ENCODE measurements at places on chromosomes 16 and 17.
A peak's percentile ranks its signal among the peaks of the same experiment; 100 is the strongest.

- DNase-seq, result no peak
Measured at GRCh38 chr17:11637796-11638195, 39.5 kb downstream of the DNAH9 start.

DNA sequence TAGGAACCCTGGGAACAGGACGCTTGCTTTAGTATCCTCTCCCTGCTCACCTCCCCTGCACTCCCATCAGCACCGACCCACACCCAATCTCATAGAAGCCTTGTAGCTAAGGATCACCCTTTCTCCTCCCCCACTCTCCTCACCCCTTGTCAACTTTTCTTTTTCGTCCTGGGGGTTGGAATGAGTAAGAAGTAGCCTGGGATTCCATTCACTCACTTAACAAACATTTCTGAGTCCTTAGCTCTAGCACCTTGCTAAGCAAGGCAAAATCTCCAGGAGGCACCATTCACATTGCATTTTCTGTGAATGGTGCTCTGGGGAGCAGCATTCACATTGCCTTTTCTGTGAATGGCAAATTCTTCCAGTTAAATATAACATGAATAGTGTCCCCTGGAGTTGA lies 1.1 kb upstream of the PGAP3 start:
- DNase-seq, result no peak

GRCh38 chr17:309361-309888 lies 43.2 kb downstream of the RPH3AL start:
- DNase-seq, result no peak

- no peak for DNase-seq
Measured at GRCh38 chr17:17603895-17604225, 12.4 kb upstream of the PEMT start.

DNA sequence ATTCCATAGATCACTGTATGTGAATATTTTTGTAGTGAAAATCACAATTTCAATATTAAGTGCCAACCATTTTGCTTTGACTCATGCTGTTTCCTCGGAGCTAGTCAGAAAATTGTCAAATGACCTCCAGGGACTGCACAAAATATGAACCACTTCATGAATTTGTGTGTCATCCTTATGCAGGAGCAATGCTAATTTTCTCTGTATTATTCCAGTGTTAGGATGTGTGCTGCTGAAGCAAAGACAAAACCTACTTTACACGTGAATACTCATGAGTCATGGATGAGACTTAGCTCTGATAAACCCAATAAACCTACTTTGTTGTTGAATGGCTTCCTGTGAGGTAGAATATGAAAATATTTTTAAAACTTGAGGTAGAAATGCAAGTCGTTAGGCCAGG lies 65.2 kb downstream of the SHCBP1 start:
- DNase-seq, result no peak

GRCh38 chr16:82967424-82967823 lies 340.7 kb downstream of the CDH13 start:
- DNase-seq, result no peak

- DNase-seq, result no peak
Measured at GRCh38 chr17:17718251-17718650, 37.0 kb downstream of the RAI1 start.

- no peak for DNase-seq
Measured at GRCh38 chr17:61561354-61561753, 29.7 kb downstream of the NACA2 start.

- DNase-seq, result no peak
Measured at GRCh38 chr17:1713878-1714426, 3.8 kb upstream of the TLCD2 start.

DNA sequence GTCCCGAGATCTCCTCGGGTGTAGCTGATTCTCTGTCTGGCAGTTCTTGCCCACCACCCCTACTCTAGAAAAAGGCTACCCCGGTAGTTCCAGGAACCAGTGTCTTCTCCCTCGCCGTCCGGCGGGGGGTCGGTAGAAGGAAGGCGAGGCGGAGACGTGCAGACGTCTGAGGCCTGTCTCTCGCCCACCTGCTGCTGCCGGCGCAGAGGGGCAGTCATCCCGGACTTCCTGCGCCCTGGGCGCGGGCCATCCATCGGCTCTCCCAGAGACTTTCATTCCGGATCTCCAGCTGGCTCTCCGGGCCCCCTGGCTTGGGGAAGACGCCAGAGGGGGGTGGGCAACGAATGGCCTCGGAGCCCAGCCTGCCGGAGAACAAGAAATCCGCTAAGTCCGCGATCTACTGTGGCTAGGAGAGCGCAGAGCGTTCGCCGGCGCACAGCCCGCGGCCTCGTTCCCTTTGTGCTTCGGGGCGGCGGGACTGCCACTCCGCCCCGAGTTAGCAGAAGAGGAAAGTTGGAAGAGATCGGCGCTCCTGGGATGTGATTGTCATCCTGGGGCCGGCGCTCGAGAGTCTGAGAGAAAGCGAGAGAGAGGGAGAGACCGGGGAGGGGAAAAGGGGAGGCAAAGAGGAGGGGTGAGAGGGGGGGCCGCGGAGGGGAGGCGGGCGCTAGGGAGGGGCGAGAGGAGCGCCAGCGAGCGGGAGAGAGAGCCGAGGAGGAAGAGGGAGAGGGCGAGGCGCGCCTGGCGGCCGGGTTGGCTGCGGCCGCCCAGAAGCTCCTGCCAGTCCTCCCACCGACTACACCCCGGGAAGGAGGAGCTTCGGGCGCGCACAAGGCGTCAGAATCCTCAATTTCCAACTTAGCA lies at the start of gene IRX5:
Gene IRX5, plus strand, starts transcription at position 861 of the 864 bp plus-strand sequence. CDS start 334 bp downstream, outside the sequence.
- DNase-seq, result peak; percentile 36

- DNase-seq, result peak; percentile 20
Measured at GRCh38 chr16:1048442-1049112, 24.0 kb upstream of the SSTR5 start.

DNA sequence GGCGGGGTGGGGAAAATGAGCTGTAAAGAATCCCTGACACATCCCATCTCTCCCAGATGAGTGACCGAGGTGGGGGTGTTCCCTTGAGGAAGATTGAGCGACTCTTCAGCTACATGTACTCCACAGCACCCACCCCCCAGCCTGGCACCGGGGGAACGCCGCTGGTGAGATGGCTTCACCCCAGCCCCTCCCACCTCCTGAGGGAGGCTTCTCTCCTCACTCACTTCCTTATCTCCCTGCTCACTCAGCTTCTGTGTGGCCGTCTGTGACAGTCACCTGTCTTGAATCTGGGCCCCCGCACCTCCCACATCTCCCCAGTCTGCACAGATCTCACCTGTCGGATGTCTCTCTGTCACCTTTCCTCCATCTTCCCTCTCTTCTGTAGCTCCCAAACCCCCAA lies 13.4 kb downstream of the PDK2 start:
- no peak for DNase-seq

DNA sequence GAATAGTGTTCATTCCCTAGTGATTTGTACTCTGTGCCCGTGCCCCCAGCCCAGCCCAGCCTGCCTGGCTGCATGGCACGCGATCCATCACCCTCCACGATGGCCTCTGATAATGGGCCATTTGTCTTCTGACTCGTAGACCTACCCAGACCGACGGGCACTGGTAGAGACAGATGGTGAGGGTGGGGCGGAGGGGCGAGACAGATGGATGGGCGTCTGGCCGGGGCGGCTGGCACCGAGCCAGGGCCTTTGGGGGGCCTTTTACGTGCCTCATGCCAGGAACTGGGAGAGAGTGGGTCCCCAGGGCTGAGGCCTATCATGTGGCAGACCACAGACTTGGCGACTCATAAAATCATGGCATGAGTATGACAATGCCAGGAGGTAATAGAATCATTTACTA lies 25.4 kb downstream of the CRHR1 start:
- no peak for DNase-seq

DNA sequence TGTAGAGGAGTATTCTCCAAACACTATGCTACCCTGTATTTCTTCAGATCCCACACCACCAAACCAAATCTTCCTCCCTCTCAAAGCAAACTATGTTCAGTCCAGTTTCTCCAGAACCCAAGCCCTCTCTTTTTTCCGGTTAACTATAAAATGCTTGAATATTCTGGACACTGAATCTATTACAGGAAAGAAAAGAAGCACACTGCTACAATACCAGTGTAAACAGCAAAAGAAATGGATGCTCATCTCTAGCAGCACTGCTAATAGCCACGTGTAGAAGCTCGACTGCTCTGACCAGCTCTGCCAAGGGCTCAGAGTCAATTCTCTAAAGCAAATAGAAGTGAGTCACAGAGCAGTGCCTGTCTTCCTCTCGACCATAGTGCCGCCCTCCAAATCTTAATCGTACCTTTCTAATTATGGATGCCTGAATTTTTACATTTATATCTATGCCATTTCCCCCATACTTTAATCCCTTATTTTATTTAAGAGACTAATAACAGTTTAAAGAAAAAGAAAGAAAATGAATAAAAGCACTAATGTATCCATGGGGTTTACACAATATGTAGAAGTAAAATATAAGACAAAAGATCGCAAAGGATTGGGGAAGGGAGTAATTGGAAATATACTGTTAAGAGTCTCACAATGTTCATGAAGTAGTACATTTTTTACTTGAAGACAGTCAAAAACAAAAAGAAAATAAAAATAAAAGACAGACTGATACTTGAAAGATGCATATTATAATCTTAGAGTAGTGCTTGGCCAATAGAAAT lies 154.5 kb downstream of the PARN start:
- DNase-seq, result no peak

DNA sequence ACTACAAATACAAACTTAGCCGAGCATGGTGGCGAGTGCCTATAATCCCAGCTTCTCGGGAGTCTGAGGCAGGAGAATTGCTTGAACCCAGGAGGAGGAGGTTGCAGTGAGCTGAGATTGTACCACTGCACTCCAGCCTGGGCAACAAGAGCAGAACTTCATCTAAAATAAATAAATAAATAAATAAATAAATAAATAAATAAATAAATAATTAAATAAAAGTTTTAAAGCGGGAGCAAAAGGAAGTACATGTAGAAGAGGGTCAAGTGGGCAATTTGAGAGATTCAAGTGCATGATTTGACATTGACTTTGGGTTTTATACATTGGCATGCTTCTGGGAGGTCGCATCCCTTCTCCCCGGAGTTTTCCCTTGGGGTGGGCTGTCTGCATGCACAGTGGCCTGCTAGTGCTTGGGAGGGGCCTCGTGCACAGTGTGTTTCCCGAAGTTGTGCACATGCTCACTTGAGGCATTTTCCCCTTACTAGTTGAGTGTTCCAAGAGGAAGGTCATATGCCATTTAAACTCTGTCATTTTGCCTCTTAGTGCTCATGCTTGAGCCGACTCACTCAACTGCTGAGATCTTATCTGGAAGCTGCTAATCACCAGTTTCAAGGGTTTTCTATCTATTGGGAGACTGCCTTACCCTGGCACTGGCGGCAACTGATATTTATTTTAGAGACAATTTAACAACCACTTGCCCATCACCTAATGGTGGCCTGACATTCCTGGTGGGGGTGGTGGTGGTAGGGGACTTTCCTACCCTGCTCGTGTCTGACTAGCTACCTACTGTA lies 193.2 kb upstream of the MPHOSPH6 start:
- no peak for DNase-seq

- no peak for DNase-seq
Measured at GRCh38 chr16:12084436-12084835, 107.9 kb downstream of the SNX29 start.

DNA sequence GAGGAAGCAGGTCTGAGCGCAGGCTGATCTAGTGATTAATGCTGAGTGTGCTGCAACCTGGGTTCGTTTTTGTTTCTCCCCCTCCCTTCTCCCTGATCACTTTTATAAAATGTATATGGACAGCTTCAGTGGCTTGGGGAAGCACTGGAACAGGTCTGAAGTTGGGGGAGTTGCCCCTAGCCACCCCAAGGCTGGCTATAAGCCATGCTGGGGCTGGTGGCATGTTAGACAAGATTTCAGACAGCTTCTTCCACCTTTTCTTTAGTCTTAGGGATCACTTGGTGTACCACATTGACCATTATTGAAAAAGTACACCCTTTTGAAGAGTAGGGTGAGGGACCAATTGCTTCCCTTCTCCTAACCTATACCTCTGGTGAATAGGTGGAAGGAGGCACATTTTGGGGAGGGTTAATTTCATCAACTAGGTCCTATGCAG lies 3.8 kb upstream of the VAC14 start:
- no peak for DNase-seq

DNA sequence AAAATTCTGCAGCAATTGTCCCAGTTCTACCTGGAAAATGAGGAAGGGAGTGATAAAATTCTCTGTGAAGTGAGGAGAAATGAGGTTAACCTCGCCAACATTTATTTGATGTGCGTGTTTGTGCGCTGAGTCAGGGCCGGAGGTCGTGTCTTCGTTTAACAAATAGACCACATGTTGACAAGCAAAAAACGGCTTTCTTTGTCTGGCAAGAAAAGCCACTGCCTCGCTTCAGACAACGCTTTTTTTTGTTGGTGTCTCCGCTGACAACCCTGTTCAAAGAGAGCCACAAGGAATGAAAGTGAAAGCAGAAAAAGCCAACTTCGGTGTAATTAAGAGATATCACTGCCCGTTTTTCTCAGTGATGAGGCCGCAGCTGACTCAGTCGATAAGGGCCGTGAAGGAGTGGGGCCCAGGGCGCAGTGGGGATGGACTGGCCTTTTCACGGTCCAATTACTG lies 510.6 kb downstream of the CDH13 start:
- DNase-seq, result no peak

DNA sequence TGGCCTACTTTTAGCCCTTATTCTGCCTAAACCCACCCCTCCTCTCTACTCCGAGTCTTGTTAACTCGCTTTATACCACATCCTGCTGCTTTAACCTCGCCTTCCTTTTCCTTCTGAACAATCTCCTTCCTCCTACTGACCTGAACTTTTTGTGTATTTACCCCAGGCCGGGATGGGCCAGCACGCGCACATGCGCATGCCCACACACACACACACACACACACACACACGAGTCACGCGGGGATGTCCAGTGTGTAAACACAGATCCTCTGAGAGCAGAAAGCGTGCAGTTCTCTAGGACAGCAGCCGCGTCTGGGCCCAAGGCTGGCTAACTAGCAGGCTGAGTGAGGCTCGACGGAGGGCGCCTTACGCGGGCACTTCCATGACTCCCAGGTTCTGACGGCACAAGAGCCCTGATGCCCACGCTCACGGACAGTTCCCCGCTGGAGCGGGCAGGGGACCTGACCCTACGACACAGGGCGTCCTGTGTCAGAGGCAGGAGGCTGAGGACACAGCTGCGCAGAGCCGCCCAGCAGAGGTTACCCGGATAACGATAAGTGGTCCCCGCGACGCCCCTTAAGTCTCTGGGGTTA lies 610 bp downstream of the PIK3R5 start:
- no peak for DNase-seq

GRCh38 chr16:25371342-25371741 lies 113.7 kb upstream of the ZKSCAN2 start:
- DNase-seq, result no peak

GRCh38 chr16:52071101-52071500 lies 475.8 kb downstream of the TOX3 start:
- no peak for DNase-seq
